Suprapubic skin (tissue), 4 donors: ENCODE measurements at places on chromosomes 11 and 22.

DNA sequence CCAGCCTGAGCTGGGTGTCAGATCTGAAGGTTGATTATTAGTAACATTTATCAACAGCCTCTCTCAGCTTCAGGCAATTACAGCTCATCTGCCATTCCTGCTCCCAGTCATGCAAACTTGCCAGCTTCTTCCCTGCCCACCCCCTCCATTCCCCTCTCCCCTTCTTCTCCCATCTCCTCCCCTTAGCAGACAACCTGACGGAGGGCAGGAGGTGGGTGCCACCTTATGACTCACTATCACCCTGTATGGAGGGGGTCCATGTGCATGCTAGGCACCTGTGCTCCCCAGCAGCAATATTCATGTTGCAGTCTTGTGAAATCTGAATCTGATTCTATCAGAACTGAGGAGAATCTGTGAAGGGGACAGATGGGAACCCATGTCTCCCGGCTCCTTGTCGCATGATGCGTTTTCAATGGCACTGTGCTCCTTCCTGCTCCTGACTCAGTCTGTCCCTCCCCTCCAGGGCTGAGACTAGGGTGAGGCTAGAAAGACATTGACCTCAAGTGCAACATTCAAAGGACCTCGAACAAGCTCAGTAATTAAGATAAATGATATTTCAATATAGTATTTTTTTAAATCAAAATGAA is 46.3 kb upstream of the TUB start:
- peak; percentile 44 for DNase-seq

DNA sequence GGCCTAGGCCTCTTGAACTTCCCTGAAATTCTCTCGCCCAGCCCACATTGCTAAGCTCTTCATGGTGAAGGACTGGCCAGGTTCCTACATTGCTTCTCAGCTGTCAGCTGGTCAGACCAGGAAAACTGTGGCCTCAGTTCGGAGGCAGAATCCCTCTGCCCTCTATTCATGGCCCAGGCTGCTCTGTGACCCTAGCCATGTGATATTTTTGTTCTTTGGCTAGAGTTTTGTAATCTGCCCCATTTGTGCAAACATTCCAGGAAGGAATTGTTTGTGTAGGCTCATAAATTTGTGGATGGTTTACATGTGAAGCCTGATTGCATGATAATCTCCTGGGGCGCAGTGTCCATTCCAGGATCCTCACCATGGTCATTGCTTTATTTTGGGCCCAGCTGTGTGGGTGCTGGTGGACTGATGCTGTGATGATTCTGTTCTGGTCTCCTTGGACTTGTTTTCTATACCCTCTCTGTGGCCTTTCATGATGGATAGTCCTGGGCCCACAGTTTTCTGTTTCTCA is 149.1 kb upstream of the E2F8 start:
- no peak for DNase-seq

DNA sequence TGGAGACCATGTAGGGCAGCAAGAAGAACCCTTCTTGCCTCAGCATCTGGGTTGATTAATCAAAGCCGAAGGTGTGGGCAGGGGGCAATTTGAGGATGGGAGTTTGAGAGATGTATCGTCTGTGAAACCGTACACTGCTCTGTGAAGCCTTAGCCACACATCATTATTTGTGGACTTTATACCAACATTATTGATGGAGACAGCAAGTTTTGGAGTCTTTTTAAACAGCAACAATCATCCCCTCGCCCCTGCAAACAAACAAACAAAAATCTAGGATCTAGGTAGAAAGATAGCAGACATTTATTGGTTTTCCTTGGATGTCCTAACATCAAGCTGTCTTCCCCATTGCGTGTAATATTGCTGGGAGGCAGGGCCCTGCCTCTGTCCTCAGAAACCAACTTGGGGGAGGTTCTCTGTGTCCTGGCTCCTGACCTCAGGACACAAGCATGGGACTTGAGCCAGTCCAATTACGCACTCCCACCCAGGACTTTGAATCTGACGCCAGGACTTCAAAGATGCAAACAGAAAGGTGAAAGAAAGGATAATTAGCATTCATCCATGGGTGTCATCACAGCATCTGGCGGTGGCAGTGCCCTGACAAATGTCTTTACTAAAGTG is 61.6 kb upstream of the PLET1 start:
- DNase-seq, result no peak

GRCh38 chr22:43722444-43722843 is 89.7 kb downstream of the EFCAB6 start:
- no peak for DNase-seq

DNA sequence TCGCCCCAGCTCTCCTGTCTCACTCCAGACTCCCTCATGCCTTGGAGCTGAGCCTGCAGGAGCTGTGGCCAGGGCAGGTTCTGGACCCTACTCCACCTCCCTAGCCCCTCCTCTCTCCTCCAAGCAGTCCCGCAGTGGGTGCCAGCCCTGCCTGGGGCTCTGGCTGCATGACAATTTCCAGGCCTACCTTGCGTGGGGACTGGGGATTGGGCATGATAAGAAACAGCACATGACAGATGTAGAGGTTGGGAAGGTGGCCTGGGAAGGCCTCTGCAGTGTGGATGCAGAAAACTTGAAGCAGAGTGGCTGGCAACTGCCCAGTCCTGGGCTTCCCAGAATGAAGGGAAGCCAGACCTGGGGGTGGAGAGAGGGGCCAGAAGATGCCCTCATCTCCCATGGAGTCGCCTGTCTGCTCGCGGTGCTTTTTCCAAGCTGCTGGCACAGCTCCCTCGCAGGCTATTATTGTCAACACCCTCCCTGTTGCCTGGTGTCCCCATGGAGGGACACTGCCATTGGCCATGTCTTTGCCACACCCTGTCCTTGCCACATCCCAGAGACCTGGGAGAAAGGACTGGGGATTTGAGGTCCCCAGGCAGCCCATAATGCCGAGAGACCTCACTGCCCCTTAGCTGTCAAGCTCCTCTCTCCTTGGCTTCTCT is 48.9 kb upstream of the CDON start:
- no peak for DNase-seq

- no peak for DNase-seq
Observed at GRCh38 chr11:27694992-27695391, 5.3 kb downstream of the BDNF start.

- no peak for DNase-seq
Observed at GRCh38 chr11:118175031-118175992, 1.1 kb downstream of the SCN2B start.

GRCh38 chr22:23146478-23147205 is 1.4 kb downstream of the RAB36 start:
- DNase-seq, result no peak

DNA sequence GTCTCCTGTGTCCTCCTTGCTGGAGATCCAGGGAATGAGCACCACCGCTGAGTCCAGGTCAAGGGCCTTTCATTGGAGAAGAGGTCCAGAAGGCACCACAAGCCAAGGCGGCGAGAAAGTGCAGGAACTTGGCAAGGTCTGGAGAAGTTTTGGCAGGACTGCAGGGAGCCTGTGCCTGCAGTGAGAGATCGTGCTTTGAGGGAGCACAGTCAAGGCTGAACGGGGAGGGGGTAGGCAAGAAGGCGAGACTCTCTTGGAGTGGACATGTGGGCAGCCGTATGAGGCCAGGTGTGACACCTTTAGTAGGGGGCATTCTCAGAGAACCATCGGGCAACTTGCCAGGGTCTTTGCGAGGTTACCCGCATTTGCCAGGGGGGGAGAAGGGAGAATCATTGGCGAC is 30.5 kb downstream of the LRRC10B start:
- no peak for DNase-seq

- DNase-seq, result no peak
Observed at GRCh38 chr11:121958971-121959325, 157.1 kb downstream of the BLID start.

- no peak for DNase-seq
Observed at GRCh38 chr11:101397979-101398378, 185.8 kb downstream of the TRPC6 start.

- DNase-seq, result no peak
Observed at GRCh38 chr11:112374486-112375140, 114.0 kb upstream of the PLET1 start.

DNA sequence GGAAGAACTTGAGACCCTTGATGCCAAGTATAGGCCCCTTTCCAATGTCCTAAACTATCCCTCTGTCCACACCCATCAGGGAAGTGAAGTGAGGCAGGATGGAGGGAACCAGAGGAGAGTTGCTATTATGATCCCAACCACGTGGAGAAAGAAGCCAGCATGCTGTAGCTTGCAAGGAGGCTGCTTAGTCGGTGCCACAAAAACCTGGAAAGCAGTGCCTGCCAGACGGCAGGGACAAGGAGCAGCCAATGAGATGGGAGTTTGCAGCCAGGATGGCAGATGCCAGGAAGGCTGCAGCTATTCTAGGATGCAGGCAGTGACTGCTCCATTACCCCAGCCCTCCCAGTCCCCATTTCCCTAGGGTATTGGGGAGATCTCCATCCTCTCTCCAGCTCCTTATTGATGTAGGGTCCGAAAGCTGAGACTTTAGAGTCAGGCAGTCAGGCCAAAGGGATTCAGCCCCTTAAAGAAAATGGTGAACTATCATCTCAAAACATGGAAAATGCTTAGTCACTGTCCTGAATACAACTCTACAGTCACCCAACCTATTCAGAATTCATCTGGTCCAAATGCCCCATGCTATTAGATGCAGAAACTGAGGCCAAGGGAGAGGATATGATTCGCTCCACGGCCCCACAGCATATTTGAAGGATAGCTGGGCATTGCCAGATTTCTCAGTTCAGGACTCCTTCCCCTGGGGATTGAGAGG is 18.4 kb upstream of the LRRC55 start:
- DNase-seq, result no peak

GRCh38 chr22:45212992-45213751 is 27.5 kb downstream of the KIAA0930 start:
- DNase-seq, result no peak

DNA sequence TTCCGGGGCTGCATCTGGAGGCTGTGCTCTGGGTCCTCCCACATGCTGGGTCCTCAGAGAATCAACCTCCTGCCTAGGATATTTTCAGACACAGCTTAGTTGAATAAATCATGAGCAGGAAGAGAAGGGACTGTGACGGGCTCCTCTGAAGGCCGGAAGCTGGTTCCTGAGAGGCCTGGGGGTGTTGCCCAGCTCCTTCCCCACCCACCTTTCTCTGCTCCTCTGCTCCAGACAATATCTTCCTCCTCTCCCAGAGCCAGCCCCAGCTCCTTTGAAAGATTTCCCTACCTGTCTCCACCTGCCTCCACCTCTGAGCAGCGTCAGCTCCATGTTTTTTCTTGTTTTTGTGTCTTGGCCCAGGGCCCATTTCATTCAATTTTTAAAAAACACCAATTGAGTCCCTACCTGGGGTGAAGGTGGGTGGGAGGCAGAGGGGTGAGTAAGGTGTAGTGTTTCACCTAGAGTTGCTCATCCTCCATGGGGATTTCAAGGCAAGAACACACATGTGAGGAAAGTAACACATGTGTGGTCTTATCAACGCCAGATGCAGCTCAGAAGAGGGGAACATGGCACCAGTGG is 24.8 kb upstream of the THY1 start:
- peak; percentile 30 for DNase-seq

GRCh38 chr11:20605602-20606091 is 6.2 kb downstream of the SLC6A5 start:
- no peak for DNase-seq

DNA sequence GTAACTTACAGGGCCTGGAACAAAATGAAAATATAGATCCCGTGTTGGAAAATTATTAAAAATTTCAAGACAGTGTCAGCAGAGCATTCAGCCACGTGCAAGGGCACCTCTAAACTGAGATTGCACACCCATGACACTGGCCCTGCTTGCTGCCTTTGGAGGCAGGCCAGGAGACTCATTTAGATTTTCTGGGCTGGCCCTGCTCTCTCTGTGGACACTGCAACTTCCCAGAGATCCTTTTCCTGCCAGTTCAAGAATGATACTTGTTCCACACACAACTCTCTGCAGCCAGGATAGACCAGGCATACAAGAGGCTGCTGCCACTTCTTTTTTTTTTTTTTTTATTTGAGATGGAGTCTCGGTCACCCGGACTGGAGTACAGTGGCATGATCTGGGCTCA is 56.7 kb upstream of the PTPRJ start:
- no peak for DNase-seq

- DNase-seq, result no peak
Observed at GRCh38 chr11:113994077-113994954, 19.4 kb downstream of the HTR3A start.

- DNase-seq, result peak; percentile 81
Observed at GRCh38 chr11:120168960-120169681, 31.2 kb upstream of the TRIM29 start.

- no peak for DNase-seq
Observed at GRCh38 chr11:19816817-19817216, 104.2 kb downstream of the NAV2 start.

- DNase-seq, result no peak
Observed at GRCh38 chr22:37229805-37230672, 14.0 kb downstream of the RAC2 start.

GRCh38 chr11:11568651-11569229 is 53.1 kb downstream of the GALNT18 start:
- DNase-seq, result no peak

GRCh38 chr11:130677486-130678153 is 229.2 kb downstream of the ADAMTS15 start:
- DNase-seq, result no peak

DNA sequence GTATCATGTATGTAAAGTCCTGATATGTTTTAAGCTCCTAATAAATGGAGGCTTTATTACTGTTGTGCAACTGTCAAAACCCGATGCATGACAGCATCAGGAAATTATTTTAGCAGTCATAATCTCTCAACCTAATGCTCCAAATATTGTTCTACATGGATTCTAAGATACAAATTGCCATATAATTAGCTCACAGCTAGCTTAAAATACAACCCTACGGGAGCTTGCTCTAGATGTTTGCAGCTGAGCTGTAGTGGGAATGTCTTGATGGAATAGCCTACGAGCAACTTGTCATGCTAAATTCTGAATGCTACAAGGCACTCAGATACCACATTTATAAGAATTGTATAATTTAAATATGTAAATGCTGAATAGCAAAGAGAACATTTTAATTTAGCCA is 109.8 kb downstream of the STK33 start:
- DNase-seq, result no peak

DNA sequence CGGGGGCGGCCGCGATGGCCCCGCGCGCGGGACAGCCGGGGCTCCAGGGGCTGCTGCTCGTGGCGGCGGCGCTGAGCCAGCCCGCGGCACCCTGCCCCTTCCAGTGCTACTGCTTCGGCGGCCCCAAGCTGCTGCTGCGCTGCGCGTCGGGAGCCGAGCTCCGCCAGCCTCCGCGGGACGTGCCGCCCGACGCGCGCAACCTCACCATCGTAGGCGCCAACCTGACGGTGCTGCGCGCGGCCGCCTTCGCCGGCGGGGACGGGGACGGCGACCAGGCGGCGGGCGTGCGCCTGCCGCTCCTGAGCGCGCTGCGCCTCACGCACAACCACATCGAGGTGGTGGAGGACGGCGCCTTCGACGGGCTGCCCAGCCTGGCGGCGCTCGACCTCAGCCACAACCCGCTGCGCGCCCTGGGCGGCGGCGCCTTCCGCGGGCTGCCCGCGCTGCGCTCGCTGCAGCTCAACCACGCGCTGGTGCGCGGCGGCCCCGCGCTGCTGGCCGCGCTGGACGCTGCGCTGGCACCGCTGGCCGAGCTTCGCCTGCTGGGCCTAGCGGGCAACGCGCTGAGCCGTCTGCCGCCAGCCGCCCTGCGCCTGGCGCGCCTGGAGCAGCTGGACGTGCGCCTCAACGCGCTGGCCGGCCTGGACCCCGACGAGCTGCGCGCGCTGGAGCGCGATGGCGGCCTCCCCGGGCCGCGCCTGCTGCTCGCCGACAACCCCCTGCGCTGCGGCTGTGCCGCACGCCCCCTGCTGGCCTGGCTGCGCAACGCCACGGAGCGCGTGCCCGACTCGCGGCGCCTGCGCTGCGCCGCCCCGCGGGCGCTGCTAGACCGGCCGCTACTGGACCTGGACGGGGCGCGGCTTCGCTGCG is 697 bp downstream of the TPBGL start:
- DNase-seq, result peak; percentile 81
